ENCODE measurements at places on chromosomes 4 and X.

DNA sequence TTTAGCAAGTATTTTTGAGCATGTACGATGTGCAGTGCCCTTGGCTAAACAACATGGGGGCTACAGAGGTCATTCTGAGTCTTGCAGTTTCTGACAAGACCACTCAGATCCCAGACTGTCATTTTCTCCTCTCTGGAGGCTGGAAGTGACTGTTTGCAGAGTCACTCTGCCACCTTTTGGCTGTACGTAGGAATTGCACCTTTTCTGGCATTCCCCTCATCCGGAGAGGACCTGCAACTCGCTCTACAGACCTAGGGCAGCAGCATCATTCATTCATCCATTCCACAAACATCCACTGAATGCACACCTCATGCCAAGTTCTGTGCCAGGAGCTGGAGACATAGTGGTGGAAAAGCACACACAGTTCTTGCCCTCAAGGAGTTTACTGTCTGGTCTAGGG lies 160.4 kb upstream of the GPR101 start:
- peak; percentile 18 for DNase-seq

DNA sequence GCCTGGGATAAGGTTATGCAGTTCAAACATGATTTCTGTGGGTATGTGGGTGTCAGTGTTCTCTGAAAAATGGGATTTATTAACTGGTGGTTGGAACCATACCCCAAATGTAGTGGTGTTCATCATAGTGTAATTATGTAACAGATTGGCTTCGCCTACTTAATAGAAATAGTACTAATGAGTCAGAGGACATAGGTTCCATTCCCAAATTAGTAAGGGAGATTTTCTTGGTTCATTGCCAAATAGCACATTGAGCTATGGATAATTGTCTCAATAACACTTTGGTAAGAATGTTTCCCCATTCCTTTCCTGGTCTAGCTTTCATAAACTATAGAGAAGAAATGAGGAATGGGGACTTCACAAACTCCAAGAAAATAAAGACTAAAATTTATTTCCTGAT lies 20.5 kb upstream of the CYBB start:
- DNase-seq: no peak

DNA sequence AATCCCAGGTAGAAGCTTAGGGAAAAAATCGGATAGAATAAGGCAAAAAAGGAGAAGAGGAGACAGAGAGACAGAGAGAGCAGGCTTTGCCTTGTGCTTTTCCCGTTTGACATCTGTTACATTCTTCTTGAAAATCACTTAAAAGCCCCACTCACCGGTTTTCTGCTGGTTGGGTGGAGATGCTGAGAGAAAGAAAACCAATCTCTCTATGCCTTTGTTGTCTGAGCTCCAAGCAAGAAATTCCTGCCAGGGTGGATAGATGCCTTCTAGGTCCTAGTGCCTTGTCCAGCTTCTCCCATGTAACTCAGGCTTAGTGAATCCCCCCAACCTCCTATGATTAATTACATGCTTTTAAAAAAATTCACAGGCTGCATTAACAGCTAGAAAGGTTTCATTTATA lies at the start of gene DCX:
TSS of gene DCX (minus strand) at position 210 of the 400 bp plus-strand sequence. CDS start 1,794 bp downstream, outside the sequence.
- DNase-seq: no peak

DNA sequence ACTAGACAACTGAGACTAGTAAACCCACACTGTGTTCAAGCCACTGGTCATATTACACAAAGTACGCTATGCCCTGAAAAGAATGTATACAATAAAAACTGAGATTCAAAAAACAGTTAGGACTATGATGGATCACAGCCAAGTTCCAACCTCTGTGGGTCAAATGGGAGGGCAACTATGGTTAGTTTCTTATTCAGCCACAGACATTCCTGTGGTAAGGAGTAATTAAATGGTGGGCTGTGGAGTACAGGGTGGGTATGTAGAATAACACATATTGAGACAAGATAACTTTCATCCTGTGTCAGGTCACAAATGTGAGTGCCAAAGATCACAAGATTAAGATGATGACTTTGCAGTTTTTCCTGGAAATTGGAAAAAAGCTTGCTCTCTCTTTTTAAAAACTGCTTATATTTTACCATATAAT lies 167.2 kb downstream of the NPNT start:
- DNase-seq: no peak

DNA sequence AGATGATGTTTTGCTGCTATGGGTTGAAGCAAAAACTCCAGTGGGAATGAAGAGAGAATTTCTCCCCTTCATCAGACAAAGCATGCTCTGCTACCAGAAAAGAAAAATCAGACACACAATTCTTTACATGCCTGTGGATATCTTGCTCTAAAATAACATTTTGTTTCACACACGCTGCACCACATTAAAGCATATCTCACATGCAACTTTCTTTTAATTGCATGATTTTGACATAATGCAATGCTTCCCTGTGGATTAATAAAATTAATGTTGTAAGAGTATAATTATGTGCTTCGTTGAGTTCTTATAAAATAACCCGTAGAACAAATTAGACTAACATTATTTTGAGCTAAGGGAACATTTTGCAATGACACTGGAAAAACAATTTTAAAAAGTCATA lies 2230.7 kb downstream of the PCDH7 start:
- DNase-seq: no peak

- no peak for DNase-seq
Measured at GRCh38 chr4:53307819-53308780, 57.8 kb downstream of the SCFD2 start.

GRCh38 chr4:101265816-101266172 lies 81.5 kb downstream of the PPP3CA start:
- DNase-seq: no peak

DNA sequence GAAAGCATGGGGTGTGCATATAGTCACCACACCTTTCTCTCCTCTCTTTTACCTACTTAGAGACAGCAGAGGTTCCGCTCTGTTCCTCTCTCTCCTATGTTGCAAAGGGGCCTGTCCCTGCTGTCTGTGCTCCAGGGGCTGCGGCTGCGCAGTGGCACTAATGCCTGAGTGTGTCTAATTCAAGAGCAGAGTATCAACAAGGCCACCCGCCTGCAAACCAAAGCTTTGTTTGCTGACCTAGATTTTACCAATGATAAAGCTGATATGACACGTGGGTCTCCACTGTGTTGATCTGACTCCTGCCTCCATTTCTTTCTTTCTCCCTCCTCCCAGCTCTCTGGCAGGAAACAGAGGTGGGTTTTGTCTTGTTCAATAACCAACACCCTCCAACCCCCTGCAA lies 74.9 kb downstream of the NSG1 start:
- DNase-seq: peak; percentile 94

- DNase-seq: no peak
Measured at GRCh38 chrX:123310112-123310511, 126.0 kb downstream of the GRIA3 start.

GRCh38 chr4:177791188-177791587 lies 349.0 kb upstream of the AGA start:
- no peak for DNase-seq

GRCh38 chr4:7280926-7281690 lies 88.8 kb downstream of the SORCS2 start:
- no peak for DNase-seq

- DNase-seq: peak; percentile 14
Measured at GRCh38 chr4:80989921-80990544, 40.5 kb upstream of the BMP3 start.

DNA sequence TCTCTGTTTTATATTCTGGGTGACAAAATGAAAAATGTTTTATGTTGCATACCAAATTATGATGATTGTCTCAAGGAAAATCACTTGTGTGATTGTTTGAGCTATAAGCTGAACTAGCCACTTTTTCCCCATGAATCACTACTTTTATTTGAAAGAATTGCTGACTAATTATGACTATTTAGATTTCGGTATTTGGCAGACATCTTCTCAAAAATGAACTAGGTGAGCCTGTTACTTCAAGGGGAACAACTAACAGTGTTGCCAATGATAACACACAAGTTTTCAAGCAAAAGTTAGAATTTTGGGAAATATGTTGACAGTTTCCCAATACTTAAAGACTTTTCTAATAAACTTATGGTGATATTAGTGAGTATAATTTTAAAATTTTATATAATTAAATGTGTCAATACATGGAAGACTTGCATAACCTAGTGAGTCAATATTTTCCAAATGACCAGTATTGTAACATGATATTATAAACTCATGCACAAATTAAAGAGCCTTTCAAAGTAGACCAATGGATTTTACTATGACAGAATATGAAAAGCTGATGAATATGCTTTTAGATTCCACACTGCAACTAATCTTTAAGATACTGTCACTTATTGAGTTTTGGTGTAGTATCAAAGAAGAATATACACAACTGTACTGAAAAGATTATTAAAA lies 187.7 kb upstream of the GATB start:
- DNase-seq: no peak

GRCh38 chr4:167555338-167556022 lies 321.2 kb upstream of the SPOCK3 start:
- no peak for DNase-seq

- DNase-seq: no peak
Measured at GRCh38 chr4:89039730-89040338, 17.2 kb downstream of the FAM13A start.

DNA sequence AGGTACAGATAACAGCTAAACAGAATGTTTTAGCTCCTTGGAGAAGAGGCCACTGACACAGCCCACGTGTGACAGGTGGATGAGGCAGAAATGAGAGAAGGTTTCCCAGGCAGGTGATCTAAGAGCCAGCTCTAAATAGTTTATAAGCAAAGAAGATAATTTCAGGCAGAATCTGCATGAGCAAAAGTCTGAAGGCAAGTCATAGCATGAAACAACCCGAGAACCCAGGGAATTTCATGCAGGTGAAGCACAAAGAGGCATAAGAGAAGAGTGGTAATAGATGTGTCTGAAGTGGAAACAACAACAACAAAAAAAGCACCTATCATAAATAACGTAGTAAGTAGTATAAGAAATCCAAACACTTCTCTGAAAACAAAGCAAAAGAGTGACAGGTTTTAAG lies 275.8 kb upstream of the CPEB2 start:
- DNase-seq: no peak

DNA sequence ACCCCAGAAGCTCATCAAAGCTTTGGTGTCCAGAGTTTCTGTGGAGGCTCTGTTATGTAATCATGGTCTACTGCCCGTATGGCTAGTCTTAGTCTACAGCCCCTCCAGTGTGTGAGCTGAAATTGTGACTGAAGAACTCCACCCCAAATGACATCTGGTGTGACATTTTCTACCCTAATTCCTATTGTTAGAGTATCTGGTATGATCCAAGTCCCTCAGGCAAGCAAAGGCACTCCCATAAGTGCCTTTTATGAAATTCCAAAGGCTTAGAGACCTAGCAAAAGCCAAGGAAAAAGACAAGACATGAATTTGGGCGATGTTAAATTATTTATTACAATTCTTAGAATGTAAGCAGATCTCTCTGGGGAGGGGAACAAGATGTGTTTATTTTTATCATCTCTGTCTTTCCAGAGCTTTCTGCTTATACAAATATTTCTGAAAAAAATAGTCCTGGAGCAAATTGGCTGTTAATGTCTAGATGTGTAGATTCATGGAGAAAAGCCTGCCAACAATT lies 417.4 kb downstream of the CCSER1 start:
- no peak for DNase-seq

GRCh38 chr4:110132816-110133719 lies 65.3 kb downstream of the ELOVL6 start:
- no peak for DNase-seq

DNA sequence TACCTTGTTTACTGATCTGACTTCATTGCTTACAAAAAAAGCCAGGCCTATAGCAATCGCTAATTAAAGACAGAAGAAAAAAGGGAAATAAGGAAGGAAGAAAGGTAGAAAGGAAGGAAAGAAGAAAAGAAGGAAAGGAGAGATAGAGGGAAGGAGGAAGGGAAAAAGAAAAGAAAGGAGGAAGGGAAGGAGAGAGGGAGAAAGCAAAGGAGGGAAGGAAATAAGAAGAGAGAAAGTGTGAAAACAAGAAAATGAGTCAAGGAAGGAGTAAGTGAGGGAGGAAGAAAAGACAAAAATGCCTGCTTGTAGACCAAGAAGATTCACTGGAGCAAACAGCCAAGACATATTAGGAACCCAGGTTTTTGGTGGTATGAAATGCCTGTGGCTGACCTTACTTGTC lies 57.0 kb upstream of the MAGEB16 start:
- no peak for DNase-seq

DNA sequence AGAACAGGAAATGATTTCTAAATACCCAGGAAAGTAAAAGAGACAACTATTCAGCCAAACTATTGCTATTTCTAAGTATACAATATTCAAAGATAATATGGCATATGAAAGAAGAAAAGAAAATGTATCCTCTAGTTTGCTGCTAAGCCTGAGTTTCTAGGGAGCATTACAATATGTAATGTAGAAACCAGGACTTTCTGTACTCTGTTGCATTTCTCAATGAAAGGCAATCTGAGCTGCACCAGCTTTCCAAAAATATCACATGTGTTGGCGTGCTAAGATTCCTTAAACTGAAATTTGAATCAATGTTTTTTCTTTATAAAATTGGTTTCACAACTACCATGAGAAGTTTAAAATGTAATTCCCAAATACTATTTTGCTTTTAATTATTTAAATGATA lies 129.6 kb downstream of the ANK2 start:
- DNase-seq: no peak

DNA sequence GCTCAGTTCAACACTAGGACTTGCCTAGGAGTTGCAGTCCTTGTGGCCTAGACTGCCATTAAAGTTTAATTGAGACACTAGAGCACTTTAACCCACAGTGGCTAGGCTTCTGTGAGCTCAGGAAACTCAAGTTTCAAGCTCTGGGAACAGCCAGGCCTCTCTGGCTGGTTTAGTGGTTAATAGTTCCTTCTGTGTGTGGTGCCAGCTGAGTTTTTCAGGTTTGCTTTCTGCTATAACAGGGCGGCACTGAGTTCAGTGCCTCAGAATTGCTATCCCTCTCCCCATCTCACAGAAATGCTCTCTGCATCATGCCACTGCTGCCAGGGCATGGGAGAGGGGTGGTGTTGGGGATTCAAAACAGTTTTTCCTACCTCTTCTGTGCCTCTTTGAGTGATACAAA lies 15.9 kb downstream of the MMAA start:
- no peak for DNase-seq

GRCh38 chr4:148716431-148717052 lies 274.3 kb upstream of the NR3C2 start:
- no peak for DNase-seq

DNA sequence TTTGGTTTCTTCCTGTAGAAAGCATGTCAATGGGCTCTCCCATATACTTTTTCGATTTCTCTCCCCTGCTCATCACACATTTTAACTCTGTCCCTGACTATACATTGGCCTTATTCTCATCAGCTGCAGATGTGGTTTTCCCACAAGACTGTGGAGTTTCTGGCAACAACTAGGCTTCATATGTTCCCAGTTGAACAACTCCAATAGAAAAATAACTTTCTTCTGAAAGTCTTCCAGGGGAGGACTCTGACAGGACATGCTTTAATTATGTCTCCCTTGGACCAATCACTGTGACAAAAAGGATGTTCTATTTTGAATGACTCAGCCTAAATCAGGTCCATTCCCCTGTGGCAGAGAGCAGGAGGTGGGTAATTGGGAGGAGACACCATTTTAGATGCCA lies 28.1 kb downstream of the SPANXC start:
- no peak for DNase-seq

GRCh38 chr4:41320278-41320677 lies 63.5 kb downstream of the UCHL1 start:
- DNase-seq: no peak

Data from adrenal gland (tissue), 19 donors.